ENCODE measurements at places on chromosomes 6 and 20.

DNA sequence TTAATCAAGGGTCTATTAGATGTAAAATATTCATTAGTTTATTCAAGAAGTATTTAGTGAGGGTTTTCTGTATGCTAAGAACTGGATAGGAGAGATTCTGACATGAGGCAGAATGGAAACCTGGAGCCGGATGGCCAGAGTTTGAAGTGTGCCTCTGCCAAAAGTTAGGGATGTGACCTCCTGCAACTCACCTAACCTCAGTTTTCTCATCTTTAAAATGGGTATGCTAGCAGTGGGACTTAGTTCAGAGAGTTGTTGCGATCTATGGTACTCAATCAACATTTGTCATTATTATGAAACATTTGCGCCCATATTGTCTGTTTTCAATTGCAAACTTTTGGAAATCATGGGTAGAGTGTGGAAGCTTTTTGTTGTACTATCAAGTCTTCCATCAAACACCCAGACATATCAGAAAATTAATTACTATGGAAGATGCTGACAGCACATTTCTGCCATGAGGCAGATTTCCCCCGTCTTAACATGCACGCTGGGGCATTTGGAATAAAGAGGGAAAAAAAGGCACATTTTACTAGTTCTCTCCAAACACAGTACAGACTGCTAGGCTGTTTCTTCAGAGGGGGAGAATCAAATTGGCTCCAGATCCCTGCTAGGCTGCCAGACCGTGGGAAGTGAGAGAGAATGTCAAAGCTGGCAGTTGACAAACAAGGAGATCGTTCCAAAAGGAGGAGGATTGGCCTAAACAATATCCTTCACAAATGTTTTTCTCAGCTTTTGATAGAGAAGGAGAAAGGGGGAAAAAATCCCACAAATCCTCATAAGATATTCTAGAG is 205.3 kb upstream of the TSHZ2 start:
- DNase-seq = no peak

DNA sequence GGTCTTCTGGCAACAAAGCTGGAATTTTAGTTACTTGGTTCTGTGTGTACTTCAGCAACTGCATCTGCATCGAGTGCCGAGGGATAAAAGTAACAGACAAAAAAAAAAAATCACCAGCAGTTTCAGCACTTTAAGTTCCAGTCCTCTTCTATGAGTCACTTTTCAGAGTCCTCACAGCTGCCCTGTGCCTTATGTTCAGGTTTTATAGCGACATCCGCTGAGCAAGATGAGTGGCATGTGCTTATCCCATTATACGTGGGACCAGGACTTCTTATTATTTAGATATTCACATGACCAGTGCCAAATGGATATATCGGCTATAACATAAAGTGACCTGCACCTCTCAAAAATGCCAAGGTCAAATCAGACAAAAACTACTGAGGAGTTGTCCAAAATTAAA is 242.9 kb downstream of the FOXA2 start:
- DNase-seq = no peak

- DNase-seq = no peak
These were observed 43.2 kb upstream of the AKAP12 start for GRCh38 chr6:151196555-151196954.

DNA sequence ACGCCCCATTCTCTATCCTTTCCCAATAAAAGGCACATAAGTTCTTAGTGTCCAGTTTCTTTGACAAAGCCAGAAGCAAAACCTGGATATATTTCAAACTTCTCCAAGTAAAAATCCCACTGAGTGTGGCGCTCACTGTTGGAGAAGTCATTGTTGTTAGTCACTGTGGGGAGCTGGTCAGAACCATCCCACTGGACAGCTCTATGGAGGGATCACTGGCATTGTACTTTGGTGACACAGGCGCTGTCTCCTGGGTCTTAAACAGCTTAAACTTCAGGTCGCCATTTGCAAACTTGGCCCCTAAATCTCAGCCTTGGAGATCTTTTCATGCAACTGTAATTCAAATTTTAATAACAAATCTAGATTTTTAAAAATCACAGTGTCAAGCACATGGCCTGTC is 111.5 kb upstream of the SLC24A3 start:
- no peak for DNase-seq

DNA sequence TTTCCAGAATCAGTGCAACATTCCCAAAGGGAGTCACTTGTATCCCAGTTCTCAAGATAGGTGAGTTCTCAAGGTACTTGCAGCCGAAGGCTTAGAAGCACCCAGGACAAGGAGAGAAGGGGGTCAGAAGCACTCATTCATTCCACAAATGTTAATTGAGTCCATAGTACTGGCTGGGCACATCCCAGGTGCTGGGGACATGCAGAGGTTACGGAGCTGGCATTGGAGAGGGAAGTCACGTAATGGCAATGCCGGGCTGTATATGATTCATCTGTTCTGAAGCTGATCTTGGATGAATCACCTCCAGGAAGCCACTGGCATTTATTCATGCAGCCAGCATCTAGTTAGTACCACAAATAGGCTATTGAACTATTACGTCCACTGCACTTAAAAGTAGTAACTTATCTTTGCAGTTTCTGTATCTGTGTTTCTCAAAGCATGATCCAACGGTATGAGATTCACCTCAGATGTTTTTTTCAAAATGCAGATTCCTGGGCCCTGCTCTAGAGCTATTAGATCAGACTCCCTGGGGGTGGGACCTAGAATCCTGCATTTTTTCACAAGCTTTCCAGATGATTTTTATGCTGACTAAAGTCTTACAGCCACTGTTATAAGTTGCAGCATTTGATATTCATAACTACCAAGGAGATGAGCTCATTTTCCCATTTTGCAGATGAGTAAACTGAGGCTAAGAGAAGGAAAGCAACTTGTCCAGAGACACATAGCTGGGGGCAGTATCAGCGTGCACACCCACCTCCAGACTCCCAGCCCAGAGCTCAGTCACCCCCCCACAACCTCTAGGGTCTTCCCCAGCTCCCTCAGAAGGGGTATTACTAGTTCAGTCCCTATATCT is 44.1 kb upstream of the ID1 start:
- no peak for DNase-seq

DNA sequence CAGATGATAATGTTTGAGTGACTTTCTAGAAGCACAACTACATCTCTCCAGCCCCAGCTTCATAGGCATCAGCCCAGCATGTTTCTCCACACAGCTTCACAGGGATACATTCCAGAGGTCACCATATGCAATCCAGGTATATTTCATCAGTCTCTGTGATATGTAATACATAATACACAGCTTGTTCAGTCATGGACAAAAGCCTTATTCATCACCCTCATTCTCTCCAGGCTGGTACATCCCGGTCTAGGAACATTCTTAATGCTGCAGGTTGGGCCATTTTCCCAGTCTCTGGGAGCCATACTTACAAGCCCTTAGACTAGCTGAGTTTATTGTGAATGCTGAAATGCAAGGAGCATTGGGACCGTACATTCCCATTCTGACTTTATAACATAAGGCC is 169.4 kb downstream of the TMEM200A start:
- DNase-seq = no peak

DNA sequence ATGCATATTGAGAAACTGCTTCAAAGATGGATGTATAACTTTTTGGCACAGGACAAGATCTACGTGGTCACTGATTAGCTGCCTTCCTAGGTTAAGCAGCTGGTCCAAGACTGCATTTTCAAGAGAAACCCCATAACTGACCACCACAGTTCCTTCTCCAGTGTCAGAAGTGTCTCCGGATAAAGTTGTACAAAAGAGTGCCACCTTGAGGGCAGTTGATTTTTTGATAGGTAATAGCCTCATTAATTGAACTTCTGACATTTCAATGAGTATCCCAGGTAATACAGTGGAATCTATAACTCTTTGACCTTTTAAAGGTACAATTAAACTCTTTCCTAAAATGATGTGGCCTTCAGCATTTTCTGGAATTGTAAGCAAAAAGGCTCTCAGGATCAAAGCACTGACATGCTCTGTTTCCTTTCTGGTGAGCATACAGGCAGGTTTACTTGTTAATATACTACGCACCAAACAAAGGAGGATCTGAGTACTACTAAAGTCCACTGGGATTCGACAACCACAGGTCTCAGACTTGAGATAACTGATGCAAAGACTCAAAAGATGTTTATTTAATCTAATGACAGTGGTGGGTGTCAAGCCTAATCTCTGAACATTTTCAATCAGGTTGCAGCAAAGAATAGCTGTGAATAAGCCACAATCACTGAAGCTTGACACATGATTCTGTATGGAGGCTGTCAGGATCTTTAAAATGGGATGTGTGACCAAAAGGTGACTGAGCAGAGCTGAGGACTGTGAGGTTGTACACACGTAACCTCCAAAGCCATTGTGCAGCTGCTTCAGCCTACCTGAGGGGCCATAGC is 21.2 kb downstream of the MKKS start:
- DNase-seq = no peak

GRCh38 chr20:32510120-32510600 is 75.0 kb downstream of the NOL4L start:
- no peak for DNase-seq

DNA sequence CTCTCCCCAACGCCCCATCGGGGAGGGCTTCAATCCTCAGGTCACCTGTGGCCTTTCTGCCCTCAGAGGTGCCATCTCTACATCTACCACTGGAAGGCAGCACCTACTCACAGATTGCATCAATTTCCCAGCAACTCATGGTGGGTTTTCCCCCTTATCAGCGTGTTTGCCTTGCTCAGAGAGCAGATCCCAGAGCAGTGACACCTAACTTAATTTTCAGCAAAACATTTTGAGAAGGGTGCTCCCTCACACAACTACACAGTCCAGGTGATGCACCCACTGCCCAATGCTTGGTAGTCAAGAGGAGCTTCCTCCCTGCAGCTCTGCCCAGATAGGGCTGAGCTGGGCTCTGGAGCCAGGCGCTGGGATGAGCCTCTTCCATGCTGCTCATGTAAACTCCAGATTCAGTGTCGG is 48.2 kb downstream of the PLG start:
- DNase-seq = peak; percentile 69

DNA sequence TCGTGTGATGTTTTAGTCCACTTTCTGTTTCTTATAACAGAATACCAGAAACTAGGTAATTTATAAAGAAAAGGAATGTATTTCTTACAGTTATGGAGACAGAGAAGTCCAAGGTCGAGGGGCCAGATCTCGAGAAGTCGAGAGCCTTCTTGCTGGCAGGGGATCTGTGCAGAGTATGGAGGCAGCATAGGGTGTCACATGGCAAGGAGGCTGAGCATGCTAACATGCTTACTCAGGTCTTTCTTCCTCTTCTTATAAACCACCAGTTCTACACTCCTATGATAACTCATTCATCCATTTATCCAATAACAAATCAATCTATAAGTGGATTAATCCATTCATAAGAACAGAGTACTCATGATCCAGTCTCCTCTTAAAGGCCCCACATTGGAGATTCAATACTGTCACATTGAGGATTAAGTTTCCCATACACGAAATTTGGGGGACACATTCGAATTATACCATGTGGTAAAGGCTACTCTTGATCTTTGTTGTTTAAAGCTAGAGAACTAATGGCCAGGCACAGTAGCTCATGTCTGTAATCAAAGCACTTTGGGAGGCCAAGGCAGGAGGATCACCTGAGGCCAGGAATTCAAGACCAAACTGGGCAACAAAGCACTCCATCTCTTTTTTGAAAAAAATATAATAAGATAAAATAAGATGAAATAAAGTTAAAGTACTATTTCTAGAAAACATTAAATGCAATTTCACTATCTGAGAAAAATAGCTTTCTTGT is 2.1 kb downstream of the GOPC start:
- DNase-seq = no peak

Measured in H7 (cell line).